Endodermal cell (in vitro differentiated cells): ENCODE measurements at places on chromosomes 4 and X. TPM values are rescaled to one million over a fixed set of nuclear protein-coding genes. Genes with fewer than 3 reads are reported as not detected.

DNA sequence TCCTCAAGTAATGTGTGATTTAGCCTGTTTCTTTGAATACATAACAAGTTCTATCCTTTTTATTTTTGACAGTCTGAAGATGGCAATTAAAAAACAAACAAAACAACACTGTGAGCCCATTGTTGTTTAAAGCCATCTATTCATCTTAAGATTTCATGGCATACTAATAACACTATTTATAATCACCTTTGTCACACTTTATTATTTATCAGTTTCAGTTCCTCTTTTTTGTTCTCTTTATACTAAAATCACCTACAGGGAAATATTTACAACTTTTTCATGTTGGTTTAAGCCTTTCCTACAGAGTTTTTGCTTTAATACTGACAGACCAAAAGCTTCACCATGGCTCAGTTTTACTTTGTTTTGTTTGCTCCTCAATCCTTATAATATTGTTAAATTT lies 247.4 kb upstream of the CTSO start:
- no peak for DNase-seq

GRCh38 chrX:13689741-13690211 lies 848 bp downstream of the RAB9A start:
- no peak for DNase-seq

Gene NXF2
- total RNA-seq = 0.52 to 0.62 TPM in 2 of 3 replicates, not detected in the other

Gene XIAP
- 54.0 and 59.8 TPM in 2 replicates for total RNA-seq

GRCh38 chr4:58456727-58457384 lies 1346.7 kb upstream of the IGFBP7 start:
- no peak for DNase-seq
